Cerebellum (tissue), 4 donors: ENCODE measurements at places on chromosomes 16 and 17.

GRCh38 chr16:60681043-60681442 is 1355.2 kb downstream of the CDH8 start:
- no peak for DNase-seq

- DNase-seq = peak; percentile 62
These were observed 2.4 kb downstream of the NAGS start for GRCh38 chr17:44006598-44007345.

GRCh38 chr16:18788828-18789514 is 1.2 kb downstream of the RPS15A start:
- DNase-seq = no peak

DNA sequence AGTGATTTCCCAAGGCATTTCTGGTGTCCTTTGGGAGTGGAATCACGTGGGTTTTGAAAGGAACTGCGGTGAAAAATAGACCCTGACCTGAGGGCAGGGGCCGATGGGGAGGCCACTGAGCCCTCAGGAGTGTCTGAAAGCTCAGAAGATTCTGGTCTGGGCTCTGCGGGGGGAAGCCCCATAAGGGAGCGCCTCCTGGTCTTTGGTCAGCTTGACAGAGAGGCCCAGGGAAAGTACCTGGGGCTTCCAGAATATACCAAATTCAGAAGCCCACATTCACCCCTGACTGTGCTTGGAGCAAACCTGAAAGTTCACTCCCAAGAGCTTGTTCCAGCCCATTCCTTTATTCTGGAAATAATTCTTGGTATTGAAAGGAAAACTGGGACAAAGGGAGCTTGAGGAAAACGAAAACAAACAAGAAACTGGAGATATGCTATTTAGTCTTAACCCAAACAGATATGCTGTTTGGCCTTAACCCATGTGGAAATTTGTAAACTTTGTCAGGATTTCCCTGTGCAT is 23.2 kb upstream of the NAGLU start:
- no peak for DNase-seq

DNA sequence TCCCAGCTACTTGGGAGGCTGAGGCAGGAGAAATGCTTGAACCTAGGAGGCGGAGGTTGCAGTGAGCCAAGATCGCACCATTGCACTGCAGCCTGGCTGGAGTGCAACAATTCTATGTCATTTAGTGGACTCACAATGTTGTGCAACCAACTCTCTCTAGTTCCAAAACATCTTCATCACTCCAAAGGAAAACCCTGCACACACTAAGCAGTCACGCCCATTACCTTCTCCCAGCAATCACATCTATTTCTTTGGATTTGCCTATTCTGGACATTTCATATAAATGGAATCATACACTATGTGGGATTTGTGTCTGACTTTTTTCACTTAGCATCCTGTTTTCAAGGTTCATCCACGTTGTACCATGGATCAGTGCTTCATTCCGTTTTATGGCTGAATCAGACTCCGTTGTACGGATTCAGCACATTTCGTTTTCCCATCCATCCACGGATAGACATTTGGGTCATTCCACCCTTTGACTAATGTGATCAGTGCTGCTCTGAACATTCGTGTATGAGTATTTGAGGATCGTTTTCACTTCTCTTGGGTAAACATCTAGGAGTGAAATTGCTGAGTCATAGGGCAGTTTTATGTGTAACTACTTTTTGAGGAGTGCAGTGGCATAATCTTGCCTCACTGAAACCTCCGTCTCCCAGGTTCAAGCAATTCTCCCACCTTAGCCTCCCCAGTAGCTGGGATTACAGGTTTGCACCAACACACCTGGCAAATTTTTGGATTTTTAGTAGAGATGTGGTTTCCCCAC is 45.4 kb upstream of the EMP2 start:
- no peak for DNase-seq

DNA sequence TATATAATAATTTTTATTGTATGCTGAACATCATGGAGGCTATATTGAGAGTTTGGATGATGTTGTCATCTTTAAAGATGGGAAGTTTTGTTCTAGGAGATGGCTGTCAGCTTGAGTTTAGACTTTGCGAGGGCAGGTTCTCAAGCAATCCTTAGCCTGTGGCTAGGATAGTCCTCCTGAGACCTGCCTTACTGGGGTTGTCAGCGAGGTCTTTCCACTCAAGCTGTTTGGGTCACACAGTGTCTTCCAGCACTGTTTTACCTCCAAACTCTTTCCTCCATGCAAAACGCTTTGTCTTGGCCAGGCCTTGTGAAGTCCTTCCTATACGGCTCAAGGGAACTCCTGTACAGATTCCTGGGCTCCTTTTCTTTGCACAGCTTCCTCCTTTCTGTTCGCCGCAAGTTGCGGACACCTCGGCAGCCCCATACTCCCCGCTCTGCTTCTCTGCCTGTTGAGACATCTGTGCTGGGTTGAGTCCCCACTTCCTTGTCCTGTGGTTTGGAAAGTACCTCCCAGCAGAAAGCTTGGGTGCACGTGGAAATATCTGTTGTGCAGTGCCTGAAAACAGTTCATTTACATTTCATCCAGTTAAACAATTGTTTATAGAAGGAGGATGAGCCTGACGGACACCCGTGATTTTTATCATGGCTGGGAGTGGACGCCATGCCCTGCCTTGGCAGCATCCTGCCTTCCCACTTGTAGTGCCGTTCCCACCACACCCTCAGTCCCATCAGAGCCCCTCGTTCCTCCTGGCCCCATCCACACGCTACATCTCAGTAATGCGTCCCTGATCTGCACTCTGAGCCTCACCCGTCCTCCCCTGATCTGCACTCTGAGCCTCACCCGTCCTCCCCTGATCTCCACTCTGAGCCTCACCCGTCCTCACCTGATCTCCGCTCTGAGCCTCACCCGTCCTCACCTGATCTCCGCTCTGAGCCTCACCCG is 55.0 kb upstream of the CBFA2T3 start:
- DNase-seq = no peak

- no peak for DNase-seq
These were observed 37.4 kb downstream of the PMFBP1 start for GRCh38 chr16:72134507-72134906.

DNA sequence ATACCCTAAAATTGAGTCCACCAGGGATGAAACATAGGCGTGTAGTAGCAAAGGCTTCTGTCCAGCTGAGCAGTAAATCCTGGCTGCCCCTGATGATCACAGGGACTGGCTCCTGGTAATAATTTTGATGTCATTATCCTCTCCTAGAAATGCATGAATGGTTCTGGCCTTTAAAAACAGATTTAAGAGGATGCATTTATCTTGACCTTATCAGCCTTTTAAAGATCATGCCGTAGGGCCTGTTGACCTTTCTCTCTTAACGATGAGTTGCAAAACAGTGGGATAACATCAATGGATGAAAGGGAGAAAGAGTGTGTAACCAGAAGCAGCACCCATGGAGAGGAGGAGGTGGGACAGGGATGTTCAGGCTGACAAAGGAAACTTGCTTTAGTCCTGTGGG is 128.5 kb downstream of the CA10 start:
- DNase-seq = no peak

DNA sequence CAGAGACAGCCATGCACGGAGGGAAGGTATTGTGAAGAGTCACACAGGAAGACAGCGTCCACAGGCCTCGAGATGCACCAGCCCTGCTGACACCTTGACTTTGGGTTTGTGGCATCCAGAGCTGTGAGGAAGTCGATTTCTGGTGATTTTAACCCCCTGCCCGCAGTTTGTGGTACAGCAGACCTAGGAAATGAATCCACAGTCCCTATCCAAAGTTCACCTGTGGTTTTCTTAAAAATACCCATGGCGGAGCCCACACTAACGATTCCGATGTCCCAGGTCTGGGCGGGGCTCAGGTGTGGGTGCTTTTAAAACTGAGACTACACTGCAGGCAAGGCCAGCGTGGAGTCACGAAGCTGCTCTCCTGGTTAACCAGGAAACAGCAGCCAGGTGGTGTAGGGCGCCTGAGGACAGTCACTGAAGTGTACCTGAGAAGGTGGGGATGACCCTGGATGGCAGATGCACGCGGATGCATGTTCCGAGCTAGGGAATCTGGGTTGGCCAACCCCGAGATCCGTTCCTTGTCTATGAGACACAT is 14.4 kb upstream of the MEAK7 start:
- no peak for DNase-seq

- DNase-seq = peak; percentile 84
These were observed at the start of gene NHERF2 for GRCh38 chr16:2026461-2027023. NHERF2 (plus strand) TSS chr16:2026902; CDS start chr16:2027006, 104 bp downstream.

DNA sequence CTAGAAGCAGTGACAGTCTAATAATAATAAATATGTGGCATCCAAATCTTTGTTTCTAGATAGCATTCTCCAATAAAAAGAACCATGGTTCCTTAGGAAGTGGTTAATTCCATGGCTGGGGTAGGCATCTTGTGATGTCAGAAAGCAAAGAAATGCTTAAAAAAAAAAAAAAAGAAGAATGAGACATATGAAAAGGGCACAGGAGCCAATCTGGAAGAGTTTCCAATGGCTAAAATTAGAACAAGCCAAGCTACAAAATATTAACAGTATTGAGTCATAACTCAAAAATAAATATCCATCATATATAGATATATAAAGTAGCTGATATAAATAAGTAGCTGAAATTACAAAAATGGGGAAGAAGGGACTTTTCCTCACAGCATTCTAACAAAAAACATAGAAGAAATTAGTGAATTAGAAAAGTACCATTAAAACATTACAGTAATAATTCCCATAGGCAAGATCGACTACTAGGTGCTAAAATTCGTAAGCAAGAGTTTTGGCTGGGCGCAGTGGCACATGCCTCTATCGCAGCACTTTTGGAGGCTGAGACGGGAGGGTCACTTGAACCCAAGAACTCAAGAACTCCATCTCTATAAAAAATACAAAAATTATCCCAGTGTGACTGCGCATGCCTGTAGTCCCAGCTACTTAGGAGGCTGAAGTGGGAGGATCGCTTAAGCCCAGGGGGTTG is 111.3 kb downstream of the TRIM37 start:
- no peak for DNase-seq

GRCh38 chr16:15427648-15428239 is 6.6 kb upstream of the BMERB1 start:
- peak; percentile 50 for DNase-seq

DNA sequence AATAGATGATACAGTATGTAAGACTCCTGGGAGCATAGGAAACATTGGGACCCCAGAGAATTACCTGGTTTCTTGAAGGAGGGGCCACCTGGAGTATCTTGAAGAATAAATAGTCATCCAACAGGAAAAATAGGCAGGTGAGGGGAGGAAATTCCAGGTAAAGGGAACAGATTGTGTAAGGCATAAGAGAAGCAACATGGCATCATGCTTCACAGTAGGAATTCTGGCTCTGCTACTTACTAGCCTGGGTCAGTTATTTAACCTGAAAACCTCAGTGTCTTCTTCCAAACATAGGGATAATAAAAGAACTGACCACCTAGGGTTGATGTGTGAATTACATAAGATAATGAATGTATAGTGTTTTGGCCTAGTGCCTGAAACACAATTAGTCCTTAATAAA is 122.1 kb downstream of the CA10 start:
- peak; percentile 64 for DNase-seq

GRCh38 chr17:77479372-77480198 is 338.8 kb downstream of the SEC14L1 start:
- no peak for DNase-seq

GRCh38 chr17:43772877-43773648 is 5.7 kb downstream of the DUSP3 start:
- DNase-seq = no peak

GRCh38 chr16:80367037-80367658 is 173.6 kb upstream of the DYNLRB2 start:
- no peak for DNase-seq
